ENCODE measurements at places on chromosomes 2 and 18. TPM values are rescaled to one million over a fixed set of nuclear protein-coding genes. Genes with fewer than 3 reads are reported as not detected.

Gene CNDP1
- polyA plus RNA-seq: 0.13 TPM

GRCh38 chr2:36818542-36818941 is 122.0 kb downstream of the VIT start:
- no peak for DNase-seq

- DNase-seq: no peak
Observed at GRCh38 chr2:146678516-146678915, 1166.3 kb upstream of the ACVR2A start.

DNA sequence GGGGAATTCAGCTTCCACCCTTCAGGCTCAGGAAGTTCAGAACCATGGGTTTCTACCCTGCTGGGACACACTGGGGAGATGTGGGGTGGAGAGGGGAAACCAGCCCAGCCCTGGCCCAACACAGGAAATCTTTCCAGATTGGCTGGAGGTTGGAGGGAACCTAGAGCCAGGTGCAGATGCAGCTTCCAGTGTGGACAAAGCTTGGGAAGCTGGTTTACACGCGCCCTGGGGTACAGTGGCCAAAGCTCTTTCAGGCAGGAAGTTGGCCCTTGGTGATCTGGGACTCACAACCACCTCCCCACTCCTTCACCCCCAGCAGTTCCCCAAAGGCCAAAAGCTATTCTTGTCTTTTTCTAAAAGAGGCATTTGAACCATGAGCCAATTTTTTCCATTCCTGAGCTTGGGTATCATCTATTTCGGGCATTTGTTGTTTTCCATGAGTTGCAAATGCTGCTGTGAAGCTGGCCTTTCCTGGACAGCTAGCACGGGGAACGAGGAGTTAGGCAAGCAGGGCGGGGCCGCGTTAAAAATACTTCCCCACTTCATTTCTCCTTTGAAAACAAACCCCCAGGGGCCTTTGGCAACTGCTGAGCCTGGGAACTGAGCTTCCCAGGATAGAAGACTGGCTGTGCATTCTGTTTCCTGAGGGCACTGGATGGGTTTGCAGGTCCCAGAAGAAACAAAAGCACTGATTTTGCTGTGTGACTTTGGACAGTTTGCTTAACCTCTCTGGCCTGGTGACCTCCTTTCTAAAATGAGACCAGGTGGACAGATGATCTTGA is 3.1 kb upstream of the ARID5A start:
- DNase-seq: peak; percentile 85

DNA sequence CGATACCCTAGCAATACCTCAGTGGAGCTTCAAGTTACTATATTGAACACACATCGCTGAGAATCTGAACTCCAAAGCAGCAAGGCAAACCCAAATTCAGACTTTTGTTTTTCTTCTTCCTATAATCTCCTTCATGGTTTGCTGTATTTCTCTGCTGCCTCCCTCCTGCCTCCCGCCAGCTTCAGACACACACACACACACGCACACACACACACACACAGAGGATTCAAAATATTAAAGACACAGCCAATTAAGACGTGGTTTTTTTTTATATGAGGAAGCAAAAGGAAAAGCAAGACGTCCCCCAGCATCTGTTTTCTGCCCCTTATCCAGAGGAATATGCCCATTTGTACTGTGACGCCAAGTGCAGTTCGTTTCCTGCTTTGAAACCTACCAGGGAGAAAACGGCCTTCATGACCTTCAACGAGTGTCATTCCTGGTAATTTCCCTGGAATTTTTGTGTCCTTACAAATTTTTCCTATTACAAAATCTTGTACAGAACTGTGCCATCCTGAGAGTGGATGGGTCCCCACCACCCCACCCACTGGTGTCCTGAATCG is 547.9 kb upstream of the ID2 start:
- no peak for DNase-seq

All from spleen (tissue), 13 donors.